ENCODE measurements at places on chromosomes 4 and X.

GRCh38 chr4:55409468-55410171, 13.9 kb downstream of the TMEM165 start:
- no peak for DNase-seq

GRCh38 chr4:93263166-93263565, 565.4 kb upstream of the ATOH1 start:
- no peak for DNase-seq

- DNase-seq = no peak
These were observed 381.3 kb upstream of the INTU start for GRCh38 chr4:127251423-127251822.

DNA sequence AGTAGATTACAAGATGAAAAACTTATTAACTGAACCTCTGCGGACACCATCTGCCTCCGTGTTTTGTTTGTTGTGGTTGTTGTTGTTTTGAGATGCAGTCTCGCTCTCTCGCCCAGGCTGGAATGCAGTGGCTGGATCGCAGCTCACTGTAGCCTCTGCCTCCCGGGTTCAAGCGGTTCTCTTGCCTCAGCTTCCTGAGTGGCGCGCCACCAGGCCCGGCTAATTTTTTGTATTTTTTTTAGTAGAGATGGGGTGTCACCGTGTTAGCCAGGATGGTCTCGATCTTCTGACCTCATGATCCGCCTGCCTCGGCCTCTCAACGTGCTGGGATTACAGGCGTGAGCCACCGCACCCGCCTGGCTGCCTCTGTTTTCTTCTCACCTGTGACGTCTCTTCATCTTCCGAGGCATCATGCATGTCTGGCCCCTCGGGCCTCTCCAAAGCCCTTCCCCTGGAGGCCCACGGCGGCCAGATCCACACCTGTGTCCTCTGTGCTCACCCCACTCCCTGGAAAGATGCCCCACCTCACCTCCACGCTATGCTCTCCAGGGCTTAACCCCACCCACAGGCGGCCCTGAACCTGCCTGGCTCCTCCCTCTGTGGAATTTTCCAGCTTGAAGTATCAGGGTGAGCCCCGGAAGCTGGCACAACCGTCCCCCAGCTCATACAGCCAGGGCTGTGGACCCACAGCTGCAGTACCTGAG, 77.0 kb upstream of the MXD4 start:
- DNase-seq = no peak

GRCh38 chr4:165111906-165112367, 723 bp downstream of the TMEM192 start:
- no peak for DNase-seq

- DNase-seq = no peak
These were observed 20.3 kb downstream of the SMS start for GRCh38 chrX:21960569-21961541.

Data from activated T-helper 1 cell treated with anti-CD3 and anti-CD28 coated beads, Interleukin-2, amount 50 U/mL, for 16 hours (primary cell).